Erythroblast (primary cell): ENCODE measurements at places on chromosomes 4 and X.
A peak's percentile ranks its signal among the peaks of the same experiment; 100 is the strongest.

- no peak for DNase-seq
Observed at GRCh38 chr4:119728692-119729593, 100.3 kb upstream of the PDE5A start.

- DNase-seq = no peak
Observed at GRCh38 chr4:171117457-171117856, 695.7 kb upstream of the GALNTL6 start.

- DNase-seq = peak; percentile 54
Observed at GRCh38 chr4:89640620-89641366, 196.2 kb downstream of the SNCA start.

DNA sequence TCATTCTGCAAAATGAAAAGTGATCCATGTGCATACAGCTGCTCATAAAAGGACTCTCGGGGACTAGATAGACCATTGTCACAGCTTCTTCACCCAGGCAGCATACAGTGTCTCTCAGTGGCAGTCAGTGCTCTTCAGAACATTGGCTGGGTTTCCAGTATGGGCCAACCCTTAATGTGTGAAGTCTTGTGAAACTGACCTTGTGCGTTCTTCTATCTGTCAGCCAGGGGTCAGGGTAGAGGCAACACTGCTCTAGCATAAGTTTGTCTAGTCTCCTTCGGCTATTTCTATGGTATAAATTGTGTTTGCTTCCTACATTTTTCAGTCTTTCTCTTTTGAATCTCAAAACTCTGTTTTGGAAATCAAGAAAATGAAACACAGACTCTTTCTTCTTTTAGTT, 37.0 kb upstream of the SMIM31 start:
- DNase-seq = peak; percentile 6

- DNase-seq = no peak
Observed at GRCh38 chrX:119708936-119709335, 16.0 kb upstream of the SEPTIN6 start.

GRCh38 chr4:40800064-40800463, 50.3 kb downstream of the NSUN7 start:
- no peak for DNase-seq

- DNase-seq = no peak
Observed at GRCh38 chr4:185145572-185145971, 2.5 kb downstream of the SLC25A4 start.
